ENCODE measurements at places on chromosomes 2 and 18.

- no peaks in the 10 kb centered on the region for H3K27me3 ChIP-seq
- H3K4me3 ChIP-seq, result peak overlapping the region; percentile 54
- no peaks in the 10 kb centered on the region for H3K36me3 ChIP-seq
- peaks cover 47% of the 10 kb centered on the region for H3K4me1 ChIP-seq
- H3K27ac ChIP-seq, result peak overlapping the region; percentile 92
Observed at GRCh38 chr2:11743846-11744553, 2.4 kb upstream of the LPIN1 start.

GRCh38 chr2:169027234-169027633 lies 3.9 kb downstream of the ABCB11 start:
- H3K36me3 ChIP-seq, result no peaks in the 10 kb centered on the region
- no peaks in the 10 kb centered on the region for H3K27me3 ChIP-seq
- no peaks in the 10 kb centered on the region for H3K4me1 ChIP-seq
- no peak overlapping the region for H3K4me3 ChIP-seq
- no peak for DNase-seq

GRCh38 chr2:170585067-170585466 lies 130.1 kb upstream of the SP5 start:
- no peaks in the 10 kb centered on the region for H3K27me3 ChIP-seq
- no peak overlapping the region for H3K4me3 ChIP-seq
- no peaks in the 10 kb centered on the region for H3K4me1 ChIP-seq
- H3K36me3 ChIP-seq, result no peaks in the 10 kb centered on the region

DNA sequence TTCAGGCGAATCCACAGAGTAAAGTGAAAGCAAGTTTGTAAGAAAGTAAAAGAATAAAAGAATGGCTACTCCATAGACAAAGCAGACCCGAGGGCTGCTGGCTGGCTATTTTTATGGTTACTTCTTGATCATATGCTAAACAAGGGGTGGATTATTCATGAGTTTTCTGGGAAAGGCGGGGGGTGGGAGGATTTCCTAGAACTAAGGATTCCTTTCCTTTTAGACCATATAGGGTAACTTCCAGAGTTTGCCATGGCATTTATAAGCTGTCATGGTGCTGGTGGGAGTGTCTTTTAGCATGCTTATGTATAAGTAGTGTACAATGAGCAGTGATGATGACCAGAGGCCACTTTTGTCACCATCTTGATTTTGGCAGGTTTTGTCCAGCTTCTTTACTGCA lies 59.8 kb downstream of the SLC4A3 start:
- no peak for DNase-seq
- no peak overlapping the region for H3K27ac ChIP-seq
- no peak overlapping the region for H3K4me3 ChIP-seq
- H3K36me3 ChIP-seq, result no peaks in the 10 kb centered on the region
- H3K27me3 ChIP-seq, result no peaks in the 10 kb centered on the region

GRCh38 chr2:47518497-47519146 lies 115.7 kb downstream of the MSH2 start:
- H3K27me3 ChIP-seq, result no peaks in the 10 kb centered on the region
- peaks cover 4% of the 10 kb centered on the region for H3K4me1 ChIP-seq
- no peak for DNase-seq
- H3K27ac ChIP-seq, result no peak overlapping the region

DNA sequence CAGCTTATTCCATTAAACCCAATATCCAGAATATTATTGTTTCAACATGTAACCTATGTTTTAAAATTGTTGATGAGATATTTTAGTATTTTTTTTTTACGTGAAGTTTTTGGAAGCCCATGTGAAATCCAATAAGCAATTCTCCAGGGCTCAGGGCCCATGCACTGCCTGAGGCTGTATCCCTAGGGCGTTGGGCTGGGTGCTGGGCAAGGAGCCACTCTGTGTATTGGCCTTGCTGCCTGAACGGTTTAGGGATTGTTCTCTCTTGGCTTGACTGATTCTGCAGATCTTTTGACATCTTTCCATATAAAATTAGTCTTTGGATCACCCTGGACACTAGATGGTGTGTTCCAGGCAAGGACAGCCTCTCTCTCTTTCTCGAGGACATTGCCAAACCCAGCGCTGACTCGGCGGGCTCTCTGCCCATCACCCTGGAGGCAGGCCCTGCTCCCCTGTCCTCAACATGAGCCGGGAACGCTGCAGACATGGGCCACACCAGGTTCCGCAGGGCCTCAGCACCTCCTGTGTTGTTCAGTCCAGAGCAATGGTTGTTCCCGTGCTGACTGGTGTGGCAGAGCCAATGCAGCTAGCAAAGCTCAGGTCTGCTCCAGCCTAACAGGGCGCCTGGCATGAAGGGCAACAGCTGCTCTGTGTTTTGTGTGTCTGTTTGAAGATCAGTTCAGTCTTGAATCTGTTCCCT lies 163.0 kb downstream of the SEPTIN10 start:
- peak; percentile 77 for DNase-seq
- no peaks in the 10 kb centered on the region for H3K36me3 ChIP-seq
- H3K4me3 ChIP-seq, result no peak overlapping the region
- H3K27ac ChIP-seq, result peak overlapping the region; percentile 69

All from psoas muscle (tissue), 8 donors.